ENCODE measurements at places on chromosomes 2 and 18.
A peak's percentile ranks its signal among the peaks of the same experiment; 100 is the strongest.

DNA sequence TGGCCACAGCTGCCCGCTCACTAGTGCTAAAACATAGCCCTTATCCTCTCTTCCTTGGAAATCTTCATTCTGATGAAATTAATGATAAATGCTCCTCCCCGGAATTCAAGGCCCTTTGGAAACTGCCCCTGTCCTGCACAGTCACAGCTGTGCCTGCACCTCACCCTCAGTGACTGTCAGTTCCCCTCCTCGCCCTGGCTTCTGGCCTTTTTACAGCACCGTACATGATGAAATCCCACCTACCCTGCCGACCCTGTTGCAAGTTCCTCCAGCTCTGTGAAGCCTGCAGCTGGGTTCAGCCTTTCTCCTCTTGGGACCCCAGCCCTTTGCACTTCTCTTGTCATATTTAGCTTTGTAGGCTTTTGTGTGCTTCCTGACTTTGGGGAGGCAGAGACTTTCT, 48.4 kb downstream of the DCDC2C start:
- DNase-seq = no peak

- DNase-seq = peak; percentile 22
Observed at GRCh38 chr18:48949606-48950535, 894 bp downstream of the SMAD7 start.

DNA sequence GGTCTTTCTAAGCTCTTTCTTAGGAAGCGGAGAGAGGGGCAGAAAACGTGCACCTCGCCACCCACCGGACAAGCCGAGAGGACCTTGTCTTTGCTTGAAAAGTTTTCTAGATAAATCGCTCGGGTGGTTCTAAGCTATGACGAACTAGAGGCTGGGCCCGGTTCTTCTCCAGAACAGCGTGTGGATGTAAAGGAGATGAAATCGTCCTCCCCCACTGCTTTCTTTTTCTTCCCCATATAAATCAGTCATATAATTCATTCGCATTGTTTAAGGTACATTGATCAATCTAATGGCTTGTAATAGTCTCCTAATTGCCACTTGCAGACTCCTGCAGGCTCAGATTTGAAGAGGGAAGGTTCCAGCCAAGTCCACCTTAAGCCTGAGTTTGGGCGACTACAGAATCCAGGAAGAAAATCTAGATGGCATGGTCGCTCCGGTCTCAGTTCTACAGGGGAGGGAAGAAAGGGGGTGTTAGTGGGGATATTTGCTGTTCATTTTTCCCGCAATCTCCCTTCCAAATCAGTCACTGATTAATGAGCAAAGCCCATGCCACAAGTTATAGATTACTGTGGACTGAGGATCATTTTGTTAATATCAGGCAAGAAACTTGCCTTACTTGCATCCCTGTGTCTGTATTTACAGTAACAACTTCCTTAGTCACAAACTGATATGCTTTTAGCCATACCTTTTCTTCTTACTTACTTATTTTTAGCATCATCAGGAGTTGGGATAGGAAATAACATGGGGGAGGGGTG, 5.6 kb upstream of the SP9 start:
- no peak for DNase-seq

GRCh38 chr2:134341476-134341875, 87.6 kb downstream of the MGAT5 start:
- DNase-seq = no peak

- DNase-seq = no peak
Observed at GRCh38 chr18:3599195-3599594, 149.2 kb downstream of the TGIF1 start.

GRCh38 chr2:28185153-28185552, 207.5 kb upstream of the FOSL2 start:
- no peak for DNase-seq

DNA sequence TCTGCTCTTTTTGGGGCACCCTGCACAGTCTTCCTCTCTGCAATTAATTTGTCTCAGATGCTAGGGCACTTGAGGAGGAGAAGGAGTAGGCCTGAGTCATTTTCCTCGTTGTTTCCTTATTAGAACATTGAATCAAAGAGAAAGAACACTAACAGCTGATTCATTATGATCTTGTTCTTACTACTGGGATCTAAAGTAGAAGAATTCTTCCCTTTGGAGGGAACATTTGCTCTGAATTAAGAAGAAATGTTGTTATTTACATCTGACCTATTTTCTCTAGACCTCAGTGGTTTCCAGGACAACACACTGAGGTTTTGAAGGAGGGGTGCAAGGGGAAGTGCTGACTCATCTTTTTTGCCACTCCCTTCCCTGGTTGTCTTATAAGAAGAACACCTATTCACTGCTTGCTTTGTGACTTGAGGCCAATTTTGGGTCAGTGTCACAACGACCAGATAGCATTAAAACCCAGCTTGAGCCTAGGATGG, 24.3 kb upstream of the STAT1 start:
- peak; percentile 56 for DNase-seq

- DNase-seq = no peak
Observed at GRCh38 chr2:160091381-160091780, 29.0 kb upstream of the PLA2R1 start.

GRCh38 chr2:207141386-207141785, 24.4 kb downstream of the KLF7 start:
- no peak for DNase-seq

GRCh38 chr2:224646242-224646846, 61.2 kb upstream of the CUL3 start:
- peak; percentile 21 for DNase-seq

DNA sequence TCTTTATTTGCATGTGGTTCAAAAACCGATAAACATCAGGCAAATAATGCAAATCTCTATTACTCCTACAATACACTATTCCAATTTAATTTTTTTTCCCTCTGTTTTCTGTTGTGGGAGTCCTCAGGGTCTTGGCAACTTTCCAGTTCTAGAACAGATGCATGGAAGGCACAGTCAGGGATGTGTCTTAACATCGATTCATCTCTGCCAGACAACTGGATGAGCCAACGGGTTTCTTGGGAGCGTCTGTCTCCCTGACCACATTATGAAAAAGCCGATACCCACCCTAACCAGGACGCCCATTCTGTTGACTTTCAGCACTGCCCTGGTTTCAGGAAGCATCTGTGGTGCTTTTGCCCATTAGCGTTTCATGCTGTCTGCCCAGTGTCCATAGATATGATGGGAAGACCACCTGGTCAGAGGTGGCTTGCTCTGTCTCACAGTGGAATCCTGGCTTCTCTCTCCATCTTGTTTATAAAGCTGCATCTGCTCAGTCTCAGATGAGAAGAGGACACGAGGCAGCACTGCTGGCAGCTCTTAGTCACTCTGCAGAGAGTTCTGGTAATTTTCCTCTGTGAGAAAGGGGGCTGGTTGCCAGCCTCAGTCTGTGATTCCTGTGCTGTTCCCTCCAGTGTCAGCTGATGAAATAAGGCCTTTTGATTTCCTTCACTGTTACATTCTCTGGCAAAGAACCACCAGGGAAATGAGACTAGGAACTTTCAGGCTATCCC, 57.9 kb upstream of the KCNE4 start:
- no peak for DNase-seq

GRCh38 chr2:11701751-11702301, 31.8 kb upstream of the NTSR2 start:
- no peak for DNase-seq

GRCh38 chr18:5370332-5370731, 74.8 kb upstream of the ZBTB14 start:
- no peak for DNase-seq

DNA sequence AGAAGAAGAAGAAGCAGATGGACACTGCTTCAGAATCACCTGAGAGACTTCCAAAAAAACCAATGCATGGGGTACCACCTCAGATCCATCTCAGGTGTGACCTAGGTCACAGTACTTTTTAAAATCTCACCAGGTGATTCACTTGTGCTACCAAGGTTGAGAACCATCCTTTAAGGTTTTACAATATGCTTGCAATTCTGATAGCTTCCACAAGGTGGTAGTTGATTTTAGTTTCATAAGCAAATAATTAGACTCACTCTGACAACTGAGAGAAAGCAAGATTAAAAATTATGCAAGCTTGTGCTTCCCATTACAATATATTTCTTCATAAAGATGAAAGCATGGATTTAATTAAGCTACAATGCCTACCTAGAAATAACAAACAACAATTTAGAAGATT, 355.1 kb downstream of the EN1 start:
- DNase-seq = no peak

- no peak for DNase-seq
Observed at GRCh38 chr2:132849118-132849517, 179.1 kb upstream of the LYPD1 start.

DNA sequence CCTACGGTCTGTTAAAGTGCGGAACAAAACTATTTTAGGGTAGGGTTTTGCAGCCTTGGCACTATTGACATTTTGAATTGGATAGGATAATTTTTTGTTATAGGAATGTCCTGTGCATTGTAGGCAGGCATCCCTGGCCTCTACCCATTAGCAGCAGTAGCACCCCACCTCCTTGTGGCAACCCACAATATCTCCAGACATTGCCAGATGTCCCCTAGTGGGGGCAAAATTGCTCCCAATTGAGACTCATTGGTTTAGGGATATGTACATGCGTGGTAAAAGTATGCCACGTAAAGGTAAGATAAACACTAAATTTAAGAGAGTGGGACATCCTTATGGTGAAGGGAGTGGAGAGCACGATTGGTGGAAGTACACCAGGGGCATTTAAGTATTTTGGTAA, 4.6 kb downstream of the MIB1 start:
- DNase-seq = no peak

- no peak for DNase-seq
Observed at GRCh38 chr2:26946841-26947784, 23.3 kb upstream of the MAPRE3 start.

GRCh38 chr2:54500404-54501205, 44.5 kb downstream of the SPTBN1 start:
- no peak for DNase-seq

DNA sequence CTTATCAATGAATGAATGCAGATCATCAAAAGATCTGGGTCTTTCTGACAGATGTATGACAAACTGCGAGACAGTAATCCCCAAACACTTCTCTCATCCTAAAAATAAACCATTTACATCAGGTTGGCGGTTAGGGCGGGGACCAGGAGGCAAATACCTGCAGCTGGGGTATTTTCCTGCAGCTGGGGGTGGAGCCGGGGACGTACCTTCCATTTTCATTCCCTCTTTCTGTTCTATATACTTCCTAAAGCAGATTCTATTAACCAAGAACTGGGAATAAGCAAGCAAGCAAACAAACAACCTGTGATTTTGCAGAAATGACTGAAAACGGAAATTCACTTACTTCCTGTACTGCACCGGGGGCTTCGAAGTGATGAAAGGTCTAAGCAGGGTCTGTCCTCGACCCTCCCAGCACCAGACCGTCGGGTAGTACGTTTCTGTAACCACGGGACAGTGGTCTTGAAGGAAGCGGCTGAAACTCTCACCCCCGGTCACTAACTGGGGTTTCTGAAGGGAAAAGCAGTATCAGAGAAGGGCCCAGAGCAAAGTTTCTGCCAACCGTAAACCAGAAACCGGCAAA, 1.2 kb downstream of the ABHD3 start:
- DNase-seq = peak; percentile 38

GRCh38 chr2:6168485-6168884, 476.3 kb downstream of the SOX11 start:
- DNase-seq = no peak

- no peak for DNase-seq
Observed at GRCh38 chr2:197229509-197230443, 80.8 kb downstream of the ANKRD44 start.

GRCh38 chr2:239869272-239870155, 155.6 kb downstream of the NDUFA10 start:
- DNase-seq = no peak

DNA sequence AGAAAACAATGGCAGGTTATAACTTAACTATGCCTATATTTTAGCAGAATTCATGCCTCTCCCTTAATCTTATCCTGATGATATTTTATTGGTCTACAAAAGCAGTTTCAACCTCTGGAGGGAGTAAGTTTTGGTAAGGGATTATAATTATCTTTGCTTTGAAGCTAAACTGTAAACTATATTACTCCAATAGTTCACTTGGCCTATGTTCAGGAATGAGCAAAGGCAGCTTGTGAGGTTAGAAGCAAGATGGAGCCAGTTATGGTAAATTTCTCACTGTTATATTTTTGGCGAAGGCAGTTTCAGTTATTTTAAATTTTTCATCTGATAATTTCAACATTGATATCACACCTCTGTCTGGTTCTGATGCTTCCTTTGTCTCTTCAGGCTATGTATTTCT, 192.5 kb upstream of the RGPD4 start:
- no peak for DNase-seq

DNA sequence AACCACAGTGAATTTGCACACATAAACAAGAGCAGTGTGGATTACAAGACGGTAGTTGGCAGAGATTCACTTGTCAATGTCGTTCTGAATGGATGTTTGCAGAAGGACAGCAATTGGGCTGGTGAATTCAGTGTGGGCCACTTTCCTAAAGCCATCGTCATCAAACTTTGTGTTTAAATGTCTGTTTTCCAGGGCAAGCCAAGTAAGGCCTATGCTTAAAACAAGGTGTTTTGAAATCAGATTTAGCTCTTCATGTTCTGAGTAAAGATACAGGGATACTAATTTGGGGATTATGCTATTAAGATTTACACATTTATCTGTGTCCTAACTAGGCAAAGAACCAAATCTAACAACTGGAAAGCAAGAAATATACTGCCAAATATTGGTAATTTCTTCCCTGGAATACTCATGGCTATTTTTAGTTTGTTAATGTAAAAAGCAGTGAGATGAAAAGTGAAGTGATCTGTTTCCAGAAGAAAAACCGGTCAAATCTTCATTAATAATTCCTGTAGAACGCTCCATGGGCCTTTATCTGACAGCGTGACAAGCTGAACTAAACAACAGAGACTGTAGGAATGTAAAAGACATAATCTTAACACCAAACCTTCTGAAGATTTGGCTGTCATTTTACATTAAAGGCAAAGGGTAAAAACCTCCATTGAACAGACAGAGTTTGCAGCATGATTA, 175.7 kb downstream of the ICOS start:
- DNase-seq = no peak

DNA sequence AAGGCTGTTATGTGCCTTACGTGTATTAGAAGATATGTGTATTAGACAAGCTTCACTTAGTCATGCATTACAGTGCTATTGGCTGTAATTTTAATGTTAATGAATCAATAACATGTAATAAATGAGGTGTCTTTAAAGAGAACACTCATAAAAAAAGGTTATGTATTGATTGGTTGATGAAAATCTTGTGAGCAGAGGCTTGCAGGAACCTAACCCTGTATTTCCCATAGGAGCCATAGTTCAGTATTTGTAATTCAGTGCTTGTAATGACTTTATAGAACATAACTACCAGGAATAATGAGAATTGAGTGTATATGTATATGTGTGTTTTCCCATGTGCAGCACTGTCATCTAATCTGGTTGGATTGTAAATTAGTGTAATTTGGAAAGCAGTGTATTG, 33.2 kb downstream of the TSN start:
- DNase-seq = no peak

- no peak for DNase-seq
Observed at GRCh38 chr2:216516730-216517350, 18.2 kb downstream of the RPL37A start.

- DNase-seq = no peak
Observed at GRCh38 chr2:178874529-178875240, 67.5 kb upstream of the TTN start.

DNA sequence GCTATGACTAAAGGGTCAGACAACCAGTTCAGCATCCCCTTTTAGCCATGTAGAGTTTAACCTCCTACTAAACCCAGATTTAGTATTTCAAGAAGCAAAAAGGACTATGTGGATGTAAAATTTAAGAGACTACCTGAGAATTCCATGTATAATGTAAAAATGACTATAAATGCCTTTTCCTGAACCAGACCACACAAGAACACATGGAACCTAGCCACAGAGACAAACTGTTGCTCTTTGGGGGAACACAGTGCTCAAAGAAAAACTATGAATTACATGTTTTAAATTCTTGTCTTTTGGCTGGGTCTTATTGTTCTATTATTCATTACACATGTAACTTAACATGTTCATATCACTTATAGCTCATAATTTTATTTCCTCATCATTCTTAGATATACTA, 192.8 kb downstream of the DNER start:
- DNase-seq = no peak
